ENCODE measurements at places on chromosomes 12 and 14.

DNA sequence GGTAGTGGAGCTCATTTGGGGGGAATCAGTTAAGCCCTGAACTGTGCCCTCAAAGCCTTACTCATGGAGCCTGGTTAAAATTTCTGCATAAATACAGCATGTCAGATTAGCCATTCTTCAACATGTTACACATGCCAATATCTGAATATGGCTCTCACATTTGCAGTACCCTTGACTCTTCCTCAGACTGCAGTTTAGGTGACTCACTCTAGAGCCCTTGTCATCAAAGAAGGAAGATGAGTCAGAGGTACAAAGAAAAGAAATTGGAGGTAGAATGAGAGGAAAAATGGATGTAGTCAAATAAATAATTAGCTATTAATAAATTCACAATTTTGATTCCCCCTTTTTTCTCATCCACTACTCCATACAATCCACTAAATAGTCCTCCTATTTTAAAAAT lies 23.6 kb upstream of the OR4K2 start:
- no peak for DNase-seq

DNA sequence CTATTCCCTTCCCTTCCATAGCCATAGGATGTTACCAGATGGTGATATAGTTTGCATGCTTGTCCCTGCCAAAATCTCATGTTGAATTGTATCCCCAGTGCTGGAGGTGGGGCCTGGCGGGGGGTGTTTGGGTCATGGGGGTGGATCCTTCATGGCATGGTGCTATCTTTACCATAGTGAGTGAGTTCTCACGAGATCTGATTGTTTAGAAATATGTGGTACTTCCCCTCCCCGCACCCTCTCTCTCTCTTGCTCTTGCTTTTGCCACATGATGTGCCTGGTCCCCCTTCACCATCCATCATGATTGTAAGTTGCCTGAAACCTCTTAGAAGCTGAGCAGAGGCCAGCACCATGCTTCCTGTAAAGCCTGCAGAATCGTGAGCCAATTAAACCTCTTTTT lies 181.3 kb downstream of the CAND1 start:
- no peak for DNase-seq

DNA sequence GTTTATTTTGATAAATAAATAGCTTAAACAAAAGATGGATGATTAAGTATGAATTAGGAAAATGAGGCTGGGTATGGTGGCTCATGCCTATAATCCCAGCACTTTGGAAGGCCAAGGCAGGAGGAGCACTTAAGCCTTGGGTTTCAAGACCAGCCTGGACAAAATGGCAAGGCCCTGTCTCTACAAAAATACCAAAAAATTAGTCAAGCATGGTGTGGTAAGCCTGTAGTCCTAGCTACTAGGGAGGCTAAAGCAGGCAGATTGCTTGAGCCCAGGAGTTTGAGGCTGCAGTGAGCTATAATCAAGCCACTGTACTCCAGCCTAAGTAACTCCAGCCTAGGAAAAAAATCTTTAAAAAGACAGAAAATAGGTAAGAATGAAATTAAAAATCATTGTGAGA lies 96.0 kb downstream of the BCL2L14 start:
- no peak for DNase-seq

GRCh38 chr12:61095111-61095510 lies 1165.1 kb upstream of the USP15 start:
- no peak for DNase-seq

DNA sequence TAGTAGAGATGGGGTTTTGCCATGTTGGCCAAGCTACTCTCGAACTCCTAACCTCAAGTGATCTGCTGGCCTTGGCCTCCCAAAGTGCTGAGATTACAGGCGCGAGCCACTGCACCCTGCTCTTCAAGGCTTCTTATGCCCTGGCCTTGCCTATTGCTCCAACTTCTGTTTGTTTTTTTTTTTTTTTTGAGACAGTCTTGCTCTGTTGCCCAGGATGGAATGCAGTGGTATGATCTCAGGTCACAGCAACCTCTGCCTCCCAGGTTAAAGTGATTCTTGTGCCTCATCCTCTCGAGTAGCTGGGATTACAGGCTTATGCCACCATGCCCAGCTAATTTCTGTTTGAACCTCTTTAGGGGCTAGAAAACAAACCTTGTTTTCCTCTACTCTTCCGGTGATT lies 6.0 kb upstream of the ABCD4 start:
- DNase-seq: no peak

- DNase-seq: no peak
Observed at GRCh38 chr14:22560662-22561365, 28.2 kb downstream of the DAD1 start.

DNA sequence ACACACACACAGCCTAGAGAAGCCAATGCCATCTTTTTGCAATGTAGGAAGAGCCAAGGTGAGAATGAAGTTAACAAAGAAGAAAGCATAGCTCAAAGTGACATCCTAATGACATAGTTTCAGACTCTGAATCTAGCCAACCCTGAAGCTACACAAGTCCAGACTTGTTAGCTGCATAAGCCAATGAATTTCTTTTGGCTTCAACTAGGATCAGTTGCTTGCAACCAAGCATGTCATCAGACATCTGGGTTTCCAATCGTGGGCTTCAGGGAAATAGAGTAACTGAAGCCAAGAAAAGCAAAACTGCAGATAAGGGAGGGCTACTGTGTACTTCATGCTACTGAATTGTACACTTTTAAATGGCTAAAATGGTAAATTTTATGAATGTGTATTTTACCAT lies 4.4 kb upstream of the GPHN start:
- no peak for DNase-seq

DNA sequence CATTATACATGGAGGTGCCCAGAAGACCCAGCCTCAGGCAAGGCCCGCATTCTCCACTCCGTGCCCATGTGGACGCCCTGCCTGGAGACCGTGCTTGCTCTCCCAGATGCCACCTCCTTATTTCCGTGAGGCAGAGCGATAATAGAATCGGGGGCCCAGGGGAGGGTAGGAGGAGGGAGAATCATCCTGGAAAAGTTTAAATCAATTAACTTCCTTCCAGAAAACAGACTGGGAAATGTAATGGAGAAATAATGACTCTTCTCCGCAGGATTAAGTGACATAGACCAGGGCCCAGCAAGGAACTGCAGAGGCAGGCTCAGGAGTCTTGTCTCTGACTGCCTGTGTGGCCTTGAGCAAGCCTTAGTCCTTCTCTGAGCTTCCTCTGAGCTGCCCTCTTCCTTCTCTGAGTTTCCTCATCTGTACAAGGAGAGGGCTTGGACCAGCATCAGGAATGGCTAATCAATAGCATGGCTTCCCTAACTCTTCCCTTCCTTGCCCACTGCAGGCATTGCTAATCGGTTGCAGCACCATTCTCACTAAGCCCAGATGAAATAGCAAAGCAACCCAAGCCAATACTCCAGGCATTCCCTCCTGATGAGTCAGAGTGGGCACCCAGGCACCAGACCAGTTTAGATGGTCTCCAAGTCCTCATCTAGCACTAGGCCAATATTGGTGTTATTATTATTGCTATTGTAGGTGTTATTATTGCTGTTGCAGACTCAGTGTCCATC lies 11.3 kb upstream of the FAM222A start:
- DNase-seq: no peak

DNA sequence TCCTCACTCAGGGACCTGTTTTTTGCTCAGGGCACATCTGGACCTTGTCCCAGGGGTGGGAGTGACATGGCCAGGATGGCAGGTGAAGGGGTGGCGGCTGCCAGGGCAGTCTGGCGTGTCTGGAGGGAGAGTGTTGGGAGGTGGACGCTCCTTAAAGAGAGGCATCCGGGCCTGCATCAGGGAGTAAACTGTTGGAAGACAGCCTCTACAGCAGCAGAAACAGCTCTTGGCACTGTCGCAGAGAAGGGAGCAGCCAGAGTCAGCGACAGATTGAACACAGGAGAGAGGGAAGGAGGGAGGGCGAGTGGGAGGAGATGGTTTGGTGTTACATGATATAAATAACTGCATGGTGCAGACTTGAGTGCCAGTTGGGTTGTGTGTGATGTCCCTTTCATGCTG lies 52.8 kb downstream of the IGF1 start:
- no peak for DNase-seq

GRCh38 chr12:33253178-33253577 lies 186.4 kb downstream of the SYT10 start:
- DNase-seq: no peak

DNA sequence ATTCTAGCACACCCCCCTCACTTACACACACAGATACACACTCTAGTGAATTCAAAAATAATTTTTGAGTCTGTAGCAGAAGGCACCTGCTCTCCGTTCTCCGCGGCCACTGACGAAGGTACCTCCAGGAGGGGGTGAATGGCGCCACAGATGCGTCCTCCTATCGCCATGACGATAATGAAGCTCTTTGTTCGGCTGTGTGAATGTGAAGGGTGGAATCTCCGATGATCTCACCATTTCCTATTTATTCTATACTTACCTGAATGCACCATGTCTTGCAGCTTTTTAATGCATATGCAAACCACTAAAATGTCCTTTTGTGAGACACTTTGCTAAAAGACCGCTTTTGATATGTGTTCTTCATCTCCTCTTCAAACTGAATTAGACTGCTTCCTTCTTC lies 162.7 kb downstream of the EGLN3 start:
- DNase-seq: no peak

DNA sequence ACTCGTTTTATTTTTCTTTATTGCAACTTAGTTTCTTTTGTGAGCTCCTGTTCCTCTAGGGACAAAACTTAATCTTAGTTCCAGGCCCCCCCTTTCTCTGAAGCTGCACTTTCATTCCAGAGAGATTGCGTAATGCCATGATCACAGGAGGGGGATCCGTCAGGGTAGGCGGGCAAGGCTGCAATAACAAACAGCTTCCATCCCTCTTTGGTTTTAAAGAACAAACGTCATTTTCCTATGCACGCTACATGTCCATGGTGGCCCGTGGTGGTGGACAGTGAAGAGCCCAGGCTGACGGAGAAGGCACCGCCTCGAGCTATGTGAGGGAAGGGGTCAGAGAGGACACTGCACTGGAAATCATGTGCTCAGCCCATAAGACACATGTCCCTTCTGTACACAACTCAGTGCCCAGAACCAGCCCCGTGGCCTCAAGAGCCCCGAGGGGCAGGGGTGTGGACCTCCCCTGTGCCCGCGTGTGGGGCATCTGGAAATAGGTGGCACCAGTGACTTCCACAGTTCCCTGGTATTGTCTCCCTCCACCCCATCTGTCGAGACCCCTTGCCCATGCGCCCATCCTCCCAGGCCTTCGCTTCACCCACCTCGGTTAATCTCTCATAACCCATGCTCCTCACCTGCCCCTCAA lies 161.4 kb downstream of the ADGRD1 start:
- DNase-seq: no peak

DNA sequence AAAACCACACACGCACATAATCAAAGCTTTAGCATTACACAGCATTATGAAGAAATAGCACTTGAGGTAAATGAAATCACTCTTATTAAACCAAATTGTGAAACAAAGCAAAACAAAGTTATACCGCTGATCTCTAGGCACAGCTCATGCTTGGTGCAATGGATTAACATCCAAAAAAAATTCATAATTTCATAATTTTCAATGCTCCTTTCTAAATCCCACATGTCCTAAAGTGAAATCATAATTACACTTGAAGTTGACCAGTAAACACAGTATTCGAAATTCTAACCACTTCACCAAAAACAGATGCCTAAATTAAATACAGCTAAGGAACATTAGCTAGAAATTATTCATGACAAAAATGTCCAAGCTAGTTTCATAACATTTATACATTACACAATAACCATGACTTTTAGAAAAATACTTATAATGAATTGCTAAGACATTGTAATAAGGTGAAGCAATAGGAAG lies 1.5 kb downstream of the MLH3 start:
- no peak for DNase-seq

DNA sequence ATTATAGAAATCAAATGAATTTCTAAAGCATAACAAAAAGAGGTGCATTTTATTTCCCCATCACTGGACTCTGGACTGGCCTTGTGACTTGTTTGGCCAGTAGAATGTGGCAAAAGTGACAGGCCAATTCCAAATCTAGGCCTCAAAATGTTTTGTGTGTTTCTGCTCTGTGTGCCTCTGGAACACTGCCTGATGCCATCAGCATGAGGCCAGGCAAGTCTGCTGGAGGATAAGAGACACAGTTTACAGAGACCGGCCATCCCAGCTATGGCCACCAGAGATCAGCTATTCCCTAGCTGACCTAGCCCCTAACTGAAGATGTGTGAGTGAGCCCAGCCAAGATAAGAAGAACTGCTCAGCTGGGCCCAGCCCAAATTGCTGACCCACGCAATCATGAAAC lies 32.9 kb downstream of the ASCL1 start:
- no peak for DNase-seq

DNA sequence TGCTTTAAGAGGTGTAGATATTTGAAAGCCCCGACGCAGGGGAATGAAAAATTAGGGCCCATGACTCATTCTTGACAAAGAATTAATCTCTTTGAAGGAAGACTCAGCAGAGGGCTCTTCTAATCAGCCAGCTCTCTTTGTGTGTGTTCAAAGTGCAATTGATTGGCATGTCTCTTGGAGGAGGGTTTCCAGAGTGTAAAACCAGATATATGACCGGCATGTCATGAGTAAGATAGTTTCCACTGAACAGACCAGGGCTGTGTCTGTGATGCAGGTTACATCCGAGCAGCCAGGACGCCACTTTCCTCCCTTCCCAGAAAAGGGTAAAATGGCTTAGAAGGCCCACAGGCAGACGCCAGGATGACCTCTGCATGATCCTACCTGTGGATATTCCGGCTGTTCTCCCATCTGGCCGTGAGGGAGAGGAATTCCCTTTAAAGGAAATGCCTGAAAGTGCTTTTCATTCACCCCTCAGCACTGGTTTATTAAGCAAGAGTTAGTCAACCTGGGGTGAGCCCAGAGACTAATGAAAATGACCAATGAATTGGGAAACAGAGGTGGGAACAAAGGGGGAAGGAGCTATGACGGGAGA lies 7.2 kb upstream of the KRT75 start:
- no peak for DNase-seq

DNA sequence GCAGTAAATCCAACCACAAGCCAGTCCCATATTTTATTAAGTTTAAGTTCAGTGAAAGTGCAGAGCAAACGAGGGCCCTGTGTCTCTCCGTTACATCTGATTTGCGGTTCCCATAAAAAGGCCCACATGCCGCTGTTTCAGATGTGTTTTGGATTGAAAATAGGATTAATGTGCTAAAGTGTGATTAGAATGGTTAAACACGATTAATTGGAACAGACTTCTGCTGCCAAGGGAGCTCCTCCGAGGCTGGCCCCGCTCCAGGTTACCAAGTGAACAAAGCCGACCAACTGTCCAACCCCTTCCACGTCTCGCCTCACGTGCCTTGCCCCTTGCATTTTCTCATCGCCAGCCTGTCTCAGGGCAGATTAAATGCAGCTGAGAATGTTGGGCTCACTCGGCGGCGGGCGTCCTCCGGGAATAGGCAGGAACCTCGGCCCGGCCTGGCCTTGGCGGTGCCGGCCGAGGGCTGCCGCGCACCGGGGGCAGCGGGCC lies 166.5 kb upstream of the GSC start:
- DNase-seq: no peak

GRCh38 chr14:74019408-74020137 lies 424 bp downstream of the BBOF1 start:
- DNase-seq: no peak

- DNase-seq: no peak
Observed at GRCh38 chr14:79825046-79825521, 386.2 kb downstream of the DIO2 start.

- DNase-seq: no peak
Observed at GRCh38 chr12:105252901-105253300, 16.9 kb upstream of the APPL2 start.
